ENCODE measurements at places on chromosomes 11 and 22.

- DNase-seq: no peak
Measured at GRCh38 chr11:122656073-122656630, 630 bp downstream of the UBASH3B start.

DNA sequence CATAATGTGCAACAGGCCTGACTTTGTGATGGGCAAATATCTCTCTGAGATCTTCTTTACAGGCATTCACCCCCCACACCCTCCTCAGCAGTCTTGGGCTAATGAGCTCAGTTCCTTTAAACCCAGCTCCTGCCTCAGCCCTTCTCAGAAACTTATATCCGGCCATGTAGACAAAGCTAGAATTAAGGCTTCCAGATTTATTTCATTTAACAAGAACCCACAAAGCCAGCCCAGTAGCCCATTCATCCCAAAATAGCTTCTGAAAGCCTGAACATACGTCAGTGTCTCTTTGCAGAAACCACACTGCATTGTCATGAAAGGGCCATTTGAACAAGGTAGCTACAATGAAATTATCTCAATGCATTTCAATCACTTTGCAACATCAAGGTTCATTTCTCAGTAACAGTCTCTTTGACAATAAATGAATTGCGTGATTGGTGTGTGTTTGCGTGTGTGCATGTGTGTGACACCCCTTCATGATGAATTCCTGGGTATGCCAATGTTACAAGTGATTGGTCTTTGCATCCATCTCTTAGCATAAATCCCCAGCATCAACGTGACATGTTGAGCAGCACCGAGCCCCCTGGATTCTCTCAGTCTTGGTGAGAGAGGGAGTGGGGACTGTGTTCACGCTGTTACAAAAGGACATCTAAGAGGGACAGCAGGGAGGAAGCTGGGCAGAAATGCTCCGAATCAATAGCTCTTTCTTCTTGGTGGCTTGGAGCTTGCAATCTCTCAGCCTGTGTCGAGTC is 299.6 kb downstream of the KIRREL3 start:
- peak; percentile 5 for DNase-seq

- no peak for DNase-seq
Measured at GRCh38 chr11:61756452-61757212, 4.2 kb downstream of the MYRF start.

GRCh38 chr11:12086271-12087074 is 23.9 kb upstream of the MICAL2 start:
- peak; percentile 83 for DNase-seq

GRCh38 chr22:39913321-39913720 is 12.4 kb downstream of the GRAP2 start:
- peak; percentile 86 for DNase-seq

- DNase-seq: no peak
Measured at GRCh38 chr11:115226556-115226955, 277.7 kb downstream of the CADM1 start.

GRCh38 chr11:77322506-77322905 is 21.0 kb upstream of the GDPD4 start:
- no peak for DNase-seq

- DNase-seq: no peak
Measured at GRCh38 chr11:76808996-76809395, 25.8 kb downstream of the TSKU start.

GRCh38 chr22:24827296-24827695 is 21.3 kb downstream of the SGSM1 start:
- no peak for DNase-seq

- DNase-seq: no peak
Measured at GRCh38 chr22:47291565-47292495, 529.4 kb downstream of the TBC1D22A start.

- DNase-seq: no peak
Measured at GRCh38 chr11:704228-704674, 1.8 kb upstream of the EPS8L2 start.

DNA sequence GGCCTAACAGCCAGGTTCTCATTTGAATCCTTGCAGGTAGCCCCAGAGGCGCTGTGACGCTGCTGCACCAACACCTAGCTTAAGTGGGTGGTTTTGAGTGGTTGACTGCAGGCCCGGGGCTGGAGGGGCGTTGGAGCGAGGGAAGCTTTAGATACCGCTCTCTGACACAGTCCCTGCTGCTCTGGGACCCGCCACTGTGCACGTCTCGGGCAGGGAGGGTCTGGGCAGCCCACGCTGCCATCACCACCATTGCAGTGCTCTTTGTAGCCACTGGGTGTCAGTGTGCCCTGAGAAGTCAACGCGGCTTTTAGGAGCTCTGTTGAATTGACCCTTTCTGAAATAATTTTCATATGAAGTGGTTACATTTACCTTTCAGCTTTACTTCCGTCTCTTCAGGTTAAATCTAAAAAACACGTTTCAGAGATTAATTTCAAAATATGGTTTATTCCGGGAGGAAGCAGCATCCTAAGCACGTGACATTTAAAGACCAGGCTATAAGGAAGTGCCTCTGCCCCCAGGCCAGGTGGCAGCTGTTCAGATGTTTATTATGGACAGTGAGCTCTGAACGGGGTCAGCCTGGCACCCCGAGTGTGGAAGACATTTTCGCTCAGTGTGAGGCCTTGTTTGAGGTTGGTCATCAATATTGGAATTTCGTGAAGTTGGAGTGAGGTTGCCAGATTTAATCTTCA is 30.9 kb upstream of the PARVB start:
- DNase-seq: peak; percentile 72

- DNase-seq: no peak
Measured at GRCh38 chr22:49817359-49817758, 10.3 kb downstream of the BRD1 start.

- no peak for DNase-seq
Measured at GRCh38 chr11:5696210-5696609, 6.6 kb downstream of the TRIM22 start.

GRCh38 chr22:35349368-35349703 is 31.6 kb upstream of the HMOX1 start:
- no peak for DNase-seq

- no peak for DNase-seq
Measured at GRCh38 chr11:33940538-33940815, 48.6 kb upstream of the LMO2 start.

- DNase-seq: no peak
Measured at GRCh38 chr22:40463683-40464082, 93.3 kb downstream of the SGSM3 start.

DNA sequence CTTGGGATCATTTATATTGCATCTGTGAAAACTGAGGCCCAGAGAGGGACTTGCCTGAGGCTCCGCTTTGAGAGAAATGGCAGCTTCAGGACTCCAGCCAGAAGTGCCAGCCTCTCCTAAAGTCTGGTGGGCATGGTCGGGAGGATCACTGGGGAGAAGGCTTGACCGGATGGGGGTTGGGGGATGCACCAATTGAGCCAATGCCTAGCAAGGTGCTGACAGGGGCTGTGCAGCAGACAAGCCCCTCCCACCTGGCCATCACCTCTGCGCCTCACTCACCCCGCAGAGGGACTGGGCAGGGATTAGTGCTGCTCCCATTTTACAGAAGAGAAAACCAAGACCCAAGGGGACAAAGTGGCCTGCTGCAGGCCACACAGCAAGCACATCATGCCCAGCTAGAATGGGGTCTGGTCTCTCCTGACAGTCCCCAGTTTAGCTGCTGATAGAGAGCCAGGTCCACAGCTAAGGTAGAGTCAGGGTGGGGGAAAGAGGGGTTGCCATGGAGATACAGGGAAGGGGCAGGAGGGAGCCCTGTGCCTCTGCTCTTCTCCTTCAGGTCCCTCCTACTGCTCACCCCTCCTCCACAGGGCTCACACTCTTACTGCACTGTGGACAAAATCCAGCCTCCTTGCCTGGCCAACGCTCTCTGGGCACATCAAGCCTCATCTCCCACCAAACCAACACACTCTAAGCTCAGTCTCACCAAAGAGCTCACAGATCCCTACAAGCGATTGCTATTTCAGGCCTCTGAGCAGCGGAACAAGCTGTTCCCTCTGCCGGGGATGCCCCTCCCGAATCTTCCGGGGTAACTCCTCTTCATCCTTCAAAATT is 29.5 kb downstream of the TEF start:
- no peak for DNase-seq

DNA sequence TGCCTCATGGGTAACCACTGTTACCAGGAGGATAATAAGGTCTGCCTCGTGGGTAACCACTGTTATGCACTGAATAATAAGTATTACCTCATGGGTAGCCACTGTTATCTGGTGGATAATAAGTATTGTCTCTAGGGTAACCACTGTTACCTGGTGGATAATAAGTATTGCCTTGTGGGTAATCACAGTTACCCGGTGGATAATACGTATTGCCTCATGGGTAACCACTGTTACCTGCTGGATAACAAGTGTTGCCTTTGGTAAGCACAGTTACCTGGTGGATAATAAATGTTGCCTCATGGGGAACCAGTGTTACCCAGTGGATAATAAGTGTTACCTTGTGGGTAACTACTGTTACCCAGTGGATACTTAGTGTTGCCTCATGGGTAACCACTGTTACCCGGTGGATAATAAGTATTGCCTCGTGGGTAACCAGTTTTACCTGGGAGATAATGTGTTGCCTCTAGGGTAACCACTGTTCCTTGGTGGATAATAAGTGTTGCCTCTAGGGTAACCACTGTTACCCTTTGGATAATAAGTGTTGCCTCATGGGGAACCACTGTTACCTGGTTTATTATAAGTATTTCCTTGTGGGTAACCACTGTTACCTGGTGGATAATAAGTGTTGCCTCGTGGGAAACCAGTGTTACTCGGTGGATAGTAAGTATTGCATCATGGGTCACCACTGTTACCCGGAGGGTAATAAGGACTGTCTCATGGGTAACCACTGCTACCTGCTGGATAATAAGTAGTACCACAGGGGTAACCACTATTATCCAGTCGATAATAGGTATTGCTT is 10.6 kb upstream of the NXPE4 start:
- no peak for DNase-seq

GRCh38 chr11:27385245-27385644 is 22.2 kb upstream of the CCDC34 start:
- no peak for DNase-seq

DNA sequence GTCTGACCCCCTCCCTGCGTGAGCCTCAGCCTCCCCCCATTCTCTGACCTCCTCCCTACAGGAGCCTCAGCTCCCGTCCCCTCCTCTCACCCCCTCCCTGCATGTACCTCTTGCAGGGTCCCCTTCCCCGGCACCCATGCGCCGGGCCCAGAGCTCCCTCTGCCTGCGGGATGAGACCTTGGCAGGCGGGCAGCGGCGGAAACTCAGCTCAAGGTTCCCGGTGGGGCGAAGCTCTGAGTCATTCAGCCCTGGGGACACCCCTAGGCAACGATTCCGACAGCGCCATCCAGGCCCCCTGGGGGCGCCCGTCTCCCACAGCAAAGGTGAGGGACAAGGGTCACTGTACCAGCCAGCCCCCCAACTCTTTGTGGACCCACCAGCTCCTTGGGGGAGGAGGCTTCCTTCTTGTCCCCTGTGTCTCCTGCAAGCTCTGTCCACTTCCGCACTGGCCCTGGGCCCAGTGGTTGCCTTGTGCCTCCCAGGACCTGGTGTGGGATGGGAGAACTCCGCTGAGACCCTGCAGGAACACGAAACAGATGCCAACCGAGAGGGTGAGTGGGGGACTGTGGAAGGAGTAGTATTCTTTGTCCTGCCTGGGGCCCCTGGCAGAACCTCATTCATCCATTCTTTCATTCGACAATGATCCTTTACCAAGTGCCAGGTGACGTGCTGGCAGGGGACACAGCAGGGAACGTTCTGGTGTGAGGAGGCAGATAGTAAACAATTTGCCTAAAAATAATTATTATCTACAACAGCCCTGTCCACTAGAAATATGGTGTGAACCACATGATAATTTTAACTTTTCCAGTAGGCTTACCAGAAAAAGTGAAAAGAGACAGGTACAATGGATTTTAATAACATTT is 3.7 kb upstream of the RPS6KA4 start:
- DNase-seq: peak; percentile 87

GRCh38 chr11:24412722-24413121 is 84.1 kb upstream of the LUZP2 start:
- DNase-seq: no peak

- peak; percentile 52 for DNase-seq
Measured at GRCh38 chr11:15289723-15290122, 175.0 kb downstream of the INSC start.

DNA sequence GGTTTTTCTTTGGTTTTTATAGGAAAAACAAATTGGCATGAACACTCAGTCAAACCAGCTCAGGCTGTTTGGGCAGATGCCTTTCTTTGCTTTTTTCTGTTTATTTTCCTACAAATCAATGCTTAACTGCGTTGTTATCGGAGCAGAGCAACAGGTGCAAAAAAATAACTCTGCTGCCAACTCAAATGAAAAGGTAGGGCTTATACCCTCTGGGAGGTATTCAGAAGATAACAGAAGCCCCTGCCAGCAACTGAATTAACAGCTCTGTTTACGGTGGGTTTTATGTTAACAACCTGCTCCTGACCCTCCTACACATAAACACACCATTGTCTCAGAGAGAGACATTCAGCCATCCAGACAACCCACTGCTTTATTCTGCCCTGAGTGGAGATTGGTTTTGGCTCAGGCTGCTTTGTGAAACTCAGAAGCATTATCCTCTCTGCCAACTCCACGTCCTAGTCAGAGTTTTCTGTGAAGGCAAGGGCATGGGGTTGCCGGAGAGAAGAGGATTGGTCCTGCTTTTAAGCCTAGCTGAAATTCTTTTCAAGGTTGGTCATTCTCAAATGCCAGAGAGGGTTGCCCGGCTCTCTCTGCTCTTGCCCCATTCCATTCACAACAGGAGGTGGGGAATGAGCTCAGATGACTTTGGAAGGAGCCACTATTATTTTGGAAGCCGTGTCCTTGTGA is 11.4 kb downstream of the EHF start:
- DNase-seq: no peak

- DNase-seq: peak; percentile 15
Measured at GRCh38 chr11:95917193-95918036, 6.5 kb downstream of the MTMR2 start.

GRCh38 chr22:44445307-44445680 is 52.7 kb downstream of the RTL6 start:
- DNase-seq: no peak

All from NCI-H82 (cell line).